ENCODE measurements at places on chromosomes 5 and 9.

- DNase-seq = no peak
These were observed 369 bp downstream of the OCLN start for GRCh38 chr5:69492923-69493395.

GRCh38 chr9:115106642-115107041 lies 11.3 kb downstream of the TNC start:
- no peak for DNase-seq

DNA sequence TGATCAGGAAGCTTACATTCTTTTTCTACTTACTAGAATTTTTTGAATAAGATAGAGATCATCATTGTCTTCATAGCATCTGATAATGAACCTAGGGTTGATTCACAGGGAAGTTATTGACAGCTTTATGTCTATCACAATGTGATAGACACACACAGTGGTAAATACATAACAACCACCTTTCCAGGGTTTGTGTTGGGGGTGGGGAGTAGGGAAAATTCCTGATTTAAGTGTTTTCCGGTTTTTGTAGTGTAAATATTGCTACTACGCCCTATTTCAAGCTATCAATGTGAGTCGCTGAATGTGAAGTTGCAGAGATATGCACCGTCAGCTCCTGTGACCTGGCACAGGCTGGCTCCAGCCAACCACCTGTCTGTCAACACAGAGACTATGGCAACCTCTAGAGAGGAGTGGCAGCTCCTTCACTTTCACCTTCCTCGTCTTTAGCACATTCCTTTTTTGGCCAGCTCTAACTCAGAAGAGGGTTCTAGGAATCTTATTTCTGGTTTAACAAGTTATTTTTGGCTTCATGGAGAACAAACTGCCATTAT lies 224.9 kb downstream of the MAT2B start:
- no peak for DNase-seq

GRCh38 chr5:139131465-139131864 lies 66.7 kb downstream of the SIL1 start:
- DNase-seq = no peak

GRCh38 chr5:162289489-162289888 lies 221.9 kb downstream of the GABRG2 start:
- DNase-seq = no peak

DNA sequence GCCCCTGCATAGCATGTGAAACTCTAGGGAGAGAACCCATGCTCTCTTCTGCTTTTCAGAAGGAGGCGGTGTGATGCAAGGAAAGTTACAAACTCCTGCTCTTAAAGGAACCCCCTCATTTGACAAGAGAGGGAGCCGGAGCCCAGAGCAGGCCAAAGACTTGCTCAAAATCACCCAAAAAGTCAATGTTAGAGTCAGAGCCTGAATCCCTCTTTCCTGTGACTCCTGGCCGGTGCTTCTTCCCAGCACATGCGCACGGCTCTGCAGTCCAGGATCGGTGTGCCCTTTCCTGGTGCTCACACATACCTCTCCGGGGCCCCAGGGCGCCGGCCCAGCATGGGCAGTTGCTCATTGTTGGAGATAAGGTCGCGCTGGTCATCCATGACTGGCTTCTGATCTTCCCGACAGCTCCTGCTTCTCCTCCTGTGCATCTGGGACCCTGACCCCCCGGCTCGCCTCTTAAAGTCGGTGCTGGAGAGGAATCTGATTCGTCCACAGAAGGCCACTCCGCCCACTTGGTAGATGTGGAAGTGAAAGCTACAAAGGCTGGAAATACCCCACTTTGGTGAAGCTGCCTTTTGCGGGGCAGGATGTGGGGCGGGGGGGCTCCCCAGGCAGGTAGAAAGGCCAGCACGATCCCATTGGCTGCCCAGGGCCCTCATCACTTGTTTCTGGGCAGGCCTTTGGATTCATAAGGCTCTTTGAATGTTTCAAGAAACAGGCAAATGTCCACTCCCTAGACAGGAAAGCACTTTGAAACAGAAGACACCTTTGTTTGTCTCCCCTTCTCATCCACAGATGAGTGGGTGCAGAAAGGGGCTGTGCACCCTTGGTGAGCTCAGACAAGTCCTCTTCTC lies at the start of gene CD74:
Gene CD74 (minus strand): TSS at position 592 of the 857 bp plus-strand sequence. CDS start 161 bp downstream, at position 431.
- DNase-seq = peak; percentile 87

DNA sequence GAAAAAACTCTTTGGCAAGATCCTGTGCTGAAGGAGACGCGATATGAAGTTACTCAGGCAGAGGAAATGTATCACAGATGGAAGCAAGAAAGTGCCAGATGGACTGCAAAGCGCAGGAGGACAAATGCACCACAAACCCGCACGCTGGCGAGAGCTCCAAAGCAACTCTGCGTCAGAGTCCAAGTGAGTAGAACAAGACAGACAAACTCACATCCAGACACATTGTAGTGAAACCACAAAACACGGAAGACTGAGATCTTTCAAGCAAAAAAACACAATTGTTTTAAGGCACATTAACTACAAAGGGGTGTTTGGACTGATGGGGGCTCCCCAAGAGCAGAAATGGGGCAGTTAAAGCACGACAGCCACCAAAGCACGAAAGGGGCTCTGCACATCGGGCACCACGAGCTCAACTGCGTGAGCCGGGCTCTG lies 39.2 kb upstream of the NKD2 start:
- no peak for DNase-seq

DNA sequence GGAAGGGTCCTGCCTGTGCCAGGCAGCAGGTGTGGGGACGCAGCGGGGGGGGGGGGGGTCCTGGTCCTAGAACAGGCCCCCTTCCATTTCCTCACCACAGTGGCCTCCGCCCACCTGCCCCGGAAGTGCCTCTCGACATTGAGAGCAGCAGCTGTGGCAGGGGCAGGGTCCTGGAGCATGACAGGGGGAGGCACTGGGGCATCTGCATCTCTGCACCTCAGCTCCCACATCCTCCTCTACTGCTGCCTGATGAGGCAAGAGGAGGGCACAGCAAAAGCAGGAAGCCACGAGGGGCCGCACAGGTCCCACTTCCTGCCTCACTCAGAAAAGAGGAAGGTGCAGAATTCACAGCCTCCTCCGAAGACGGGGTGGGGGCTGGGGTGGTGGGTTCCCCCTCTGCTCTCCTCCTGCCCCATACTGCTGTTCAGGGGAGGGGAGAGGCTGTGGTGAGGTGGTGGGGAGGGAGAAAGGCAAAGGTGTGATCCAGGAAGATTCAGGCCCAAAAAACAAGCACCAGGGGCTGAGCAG lies 14.8 kb downstream of the AKNA start:
- DNase-seq = peak; percentile 71

DNA sequence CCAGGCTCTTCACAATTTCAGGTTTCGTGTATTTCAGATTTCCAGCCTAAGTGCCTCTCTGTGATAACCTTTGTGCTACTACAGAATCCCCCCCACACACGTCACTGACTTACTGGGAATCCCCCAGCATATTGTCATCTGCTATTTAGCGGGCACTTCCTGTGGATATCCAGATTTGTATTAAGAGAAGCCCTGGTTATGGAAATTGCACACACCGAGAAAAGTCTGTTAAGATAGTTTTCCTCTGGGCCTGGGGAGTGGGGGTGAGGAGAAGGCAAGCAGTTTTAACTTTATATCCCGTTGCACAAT lies 269.9 kb downstream of the MED10 start:
- no peak for DNase-seq

GRCh38 chr9:88090151-88090581 lies 48.1 kb downstream of the SPATA31C2 start:
- DNase-seq = no peak

DNA sequence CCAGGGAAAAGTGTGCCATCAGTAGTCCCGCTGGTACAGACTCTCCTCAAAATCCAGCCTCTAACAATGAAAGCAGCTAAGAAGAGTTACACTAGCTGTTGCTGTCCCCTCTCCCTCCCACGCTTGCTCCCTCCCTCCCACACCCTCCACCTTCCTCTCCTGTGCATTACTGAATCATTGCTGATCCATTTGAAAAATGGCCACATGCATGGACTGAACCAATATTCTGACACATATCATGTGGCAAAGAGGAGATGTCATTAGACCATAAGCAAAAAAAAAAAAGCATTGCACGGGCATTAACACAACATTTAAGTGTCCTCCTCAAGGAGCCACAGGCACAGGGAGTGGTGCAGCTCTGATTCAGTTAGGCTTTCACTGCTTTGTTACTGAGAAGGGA lies 37.9 kb downstream of the LHFPL2 start:
- DNase-seq = no peak

GRCh38 chr5:127649018-127649439 lies at the start of gene CTXN3:
Gene CTXN3, plus strand, starts transcription at chr5:127649082. Its CDS starts 8,440 bp downstream, at chr5:127657522.
- no peak for DNase-seq

- no peak for DNase-seq
These were observed 85.9 kb downstream of the GOLPH3 start for GRCh38 chr5:32088214-32088613.

- DNase-seq = no peak
These were observed 29.2 kb upstream of the SMC5 start for GRCh38 chr9:70229579-70229978.

- no peak for DNase-seq
These were observed 183.9 kb downstream of the AUH start for GRCh38 chr9:91177661-91178280.

- DNase-seq = no peak
These were observed 666.4 kb upstream of the ZNF608 start for GRCh38 chr5:125412561-125413495.

DNA sequence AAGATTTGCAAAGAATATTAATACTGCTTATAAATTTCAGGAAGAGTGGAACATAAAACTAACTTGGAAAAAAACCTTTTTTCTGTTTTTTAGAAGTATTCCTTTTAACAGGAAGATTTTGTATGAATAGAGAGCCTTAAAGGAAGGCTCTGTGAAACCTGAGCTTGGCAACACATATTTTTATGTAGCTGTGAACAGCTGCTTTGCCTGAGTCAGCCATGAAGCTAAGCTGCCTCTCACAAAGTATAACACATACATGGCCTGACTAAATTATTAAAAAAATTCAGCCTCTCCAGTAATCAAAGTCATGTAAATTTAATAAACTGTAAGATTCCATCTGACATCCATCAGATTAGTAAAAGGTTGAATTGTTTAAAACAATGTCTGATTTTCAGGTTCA lies 547.5 kb downstream of the ELAVL2 start:
- no peak for DNase-seq

- peak; percentile 67 for DNase-seq
These were observed 9.3 kb downstream of the ZNF622 start for GRCh38 chr5:16456103-16456832.
